ENCODE measurements at places on chromosomes 1 and 21. TPM values are rescaled to one million over a fixed set of nuclear protein-coding genes. Genes with fewer than 3 reads are reported as not detected.

MAP1LC3C gene
- total RNA-seq: 0.39 TPM

CD1D gene
- total RNA-seq: 3.3 TPM

PRR9 gene
- not detected for total RNA-seq

SYNC gene
- 89.8 TPM for total RNA-seq

FAM229A gene
- 11.7 TPM for total RNA-seq

GUCA2B gene
- total RNA-seq: not detected

PMVK gene
- 27.3 TPM for total RNA-seq

ETV3L gene
- total RNA-seq: not detected

LCE1B gene
- not detected for total RNA-seq

KRTAP19-3 gene
- total RNA-seq: not detected

INKA2 gene
- 14.8 TPM for total RNA-seq

MAP10 gene
- 1.8 TPM for total RNA-seq

CD52 gene
- total RNA-seq: 14.7 TPM

NBPF4 gene
- 0.19 TPM for total RNA-seq

FCGR3B gene
- 13.4 TPM for total RNA-seq

MORC3 gene
- total RNA-seq: 38.7 TPM

OMA1 gene
- total RNA-seq: 22.0 TPM

OR4F16 gene
- total RNA-seq: 0.71 TPM

ZFP69B gene
- total RNA-seq: 2.2 TPM

CC2D1B gene
- total RNA-seq: 31.3 TPM
